ENCODE measurements at places on chromosomes 3 and 15. TPM values are rescaled to one million over a fixed set of nuclear protein-coding genes. Genes with fewer than 3 reads are reported as not detected.

DNA sequence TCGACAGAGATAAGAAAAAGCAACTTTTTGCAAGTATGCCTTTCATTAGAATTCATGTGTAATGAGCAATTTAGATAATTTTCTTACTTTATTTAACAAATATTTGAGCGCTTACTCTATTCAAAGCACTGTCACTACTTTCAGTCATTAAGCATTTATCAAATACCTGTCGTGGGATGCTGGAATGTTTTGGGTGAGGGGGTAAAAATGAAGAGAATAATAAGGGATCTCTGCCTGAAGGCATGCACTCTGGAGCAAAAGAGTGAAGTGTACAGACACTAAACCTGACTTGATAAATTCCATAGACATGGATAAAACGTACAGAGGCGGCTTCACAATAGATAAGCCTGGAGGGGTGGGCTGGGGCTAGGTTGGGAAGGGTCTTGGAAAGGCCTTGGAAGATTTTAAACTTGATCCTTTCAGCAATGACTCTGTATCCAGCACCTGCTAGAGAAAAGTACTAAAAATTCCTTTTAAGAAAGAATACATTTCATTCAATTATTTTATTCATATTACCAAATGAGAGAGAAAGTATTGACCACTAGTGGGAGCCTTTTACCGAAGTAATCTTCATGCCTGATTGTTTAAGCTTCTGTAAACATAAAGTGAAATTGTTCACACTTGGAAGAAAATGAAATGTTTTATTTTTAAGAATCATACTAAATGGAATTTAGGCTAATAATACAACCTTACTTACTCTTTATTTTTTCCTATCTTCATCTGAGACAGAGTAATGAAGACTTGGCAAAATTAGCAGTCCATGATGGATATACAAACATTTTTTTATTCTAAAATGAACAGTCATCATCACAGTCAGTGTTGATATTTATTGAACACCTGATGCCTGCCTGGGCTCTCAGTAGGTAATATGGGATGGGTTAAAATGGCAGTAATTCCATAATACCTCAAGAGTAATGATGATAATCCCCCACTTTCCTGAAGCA lies 113.2 kb downstream of the PPP2R3A start:
- DNase-seq = no peak

GRCh38 chr3:197424266-197424665 lies 125.9 kb upstream of the DLG1 start:
- DNase-seq = no peak

DNA sequence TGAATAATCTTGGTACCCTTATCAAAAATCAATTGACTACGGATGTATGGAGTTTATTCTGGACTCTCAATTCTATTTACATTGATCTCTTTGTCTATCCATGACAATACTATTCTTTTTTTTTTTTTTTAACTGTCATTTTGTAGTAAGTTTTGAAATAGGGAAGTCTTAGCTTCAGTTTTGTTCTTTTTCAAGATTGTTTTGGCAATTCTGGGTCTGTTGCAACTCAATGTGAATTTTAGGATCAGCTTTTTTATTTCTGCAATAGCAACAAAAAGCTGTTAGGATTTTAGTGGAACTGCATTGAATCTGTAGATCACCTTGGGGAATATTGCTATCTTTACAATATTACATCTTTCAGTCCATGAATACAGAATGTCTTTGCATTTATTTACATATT lies 21.4 kb downstream of the BTLA start:
- no peak for DNase-seq

DNA sequence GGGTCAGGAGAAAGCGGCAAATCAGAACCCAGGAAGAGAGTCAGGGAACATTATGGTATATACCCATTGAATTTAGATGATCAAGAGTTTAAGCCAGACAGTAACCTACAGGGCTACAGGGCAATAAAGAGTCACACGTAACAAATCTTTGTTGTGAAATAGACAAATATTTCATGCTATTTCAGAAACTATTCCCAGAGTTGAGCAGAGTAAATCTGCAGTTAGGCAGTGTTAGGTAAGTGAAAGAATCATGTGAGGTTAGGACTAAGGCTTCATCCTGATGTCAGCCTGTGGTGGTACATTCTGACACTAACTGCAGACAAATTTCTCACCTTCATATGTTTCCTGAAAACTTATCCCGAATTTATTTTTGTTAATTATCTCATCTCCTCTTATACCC lies 153.0 kb downstream of the UBE2E2 start:
- DNase-seq = no peak

- DNase-seq = no peak
Measured at GRCh38 chr15:31101262-31102038, at the start of gene TRPM1. Gene TRPM1 (minus strand): TSS chr15:31101725. CDS start chr15:31081355, 20,370 bp downstream.

DNA sequence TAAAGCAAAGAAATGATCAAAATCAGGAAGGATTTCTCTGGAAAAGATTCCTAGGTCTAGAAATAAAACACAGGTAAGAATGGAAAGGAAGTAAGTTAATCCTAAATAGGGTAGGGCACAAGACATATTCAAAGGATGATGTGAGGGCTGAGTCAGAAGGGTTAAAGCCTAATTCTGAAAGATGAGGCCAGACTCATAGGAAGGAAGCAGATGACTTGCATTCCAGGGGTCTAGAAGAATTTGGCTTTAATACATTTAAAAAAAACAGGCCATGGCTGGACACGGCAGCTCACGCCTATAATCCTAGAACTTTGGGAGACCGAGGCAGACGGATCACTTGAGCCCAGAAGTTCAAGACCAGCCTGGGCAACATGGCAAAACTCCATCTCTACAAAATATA lies 3.2 kb downstream of the SSR3 start:
- no peak for DNase-seq

GRCh38 chr3:124812291-124813265 lies 74.6 kb downstream of the ITGB5 start:
- peak; percentile 72 for DNase-seq

DNA sequence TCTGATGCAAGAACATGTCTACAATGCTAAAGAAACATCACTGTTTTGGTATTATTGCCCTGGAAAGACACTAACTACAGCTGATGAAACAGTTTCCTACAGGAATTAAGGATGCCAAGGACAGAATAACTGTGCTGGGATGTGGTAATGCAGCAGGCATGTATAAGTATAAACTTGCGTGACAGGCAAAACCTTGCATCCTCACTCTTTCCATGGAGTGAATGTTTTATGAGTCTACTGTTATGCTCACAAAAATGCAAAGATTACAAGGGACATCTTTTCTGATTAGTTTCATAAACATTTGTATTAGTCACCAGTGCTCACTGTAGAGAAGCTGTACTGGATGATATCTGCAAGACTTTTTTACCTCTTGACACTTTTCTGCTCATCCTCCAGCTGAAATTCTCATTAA lies 143.6 kb downstream of the NAALADL2 start:
- DNase-seq = no peak

GRCh38 chr3:197023241-197023997 lies 6.2 kb downstream of the MELTF start:
- no peak for DNase-seq

- no peak for DNase-seq
Measured at GRCh38 chr15:59131456-59131855, 26.5 kb downstream of the CCNB2 start.

- no peak for DNase-seq
Measured at GRCh38 chr3:123524981-123525380, 59.9 kb downstream of the HACD2 start.

GRCh38 chr3:55790596-55791350 lies 303.7 kb upstream of the WNT5A start:
- DNase-seq = no peak

GRCh38 chr3:15997274-15997943 lies 177.1 kb upstream of the GALNT15 start:
- DNase-seq = no peak

DNA sequence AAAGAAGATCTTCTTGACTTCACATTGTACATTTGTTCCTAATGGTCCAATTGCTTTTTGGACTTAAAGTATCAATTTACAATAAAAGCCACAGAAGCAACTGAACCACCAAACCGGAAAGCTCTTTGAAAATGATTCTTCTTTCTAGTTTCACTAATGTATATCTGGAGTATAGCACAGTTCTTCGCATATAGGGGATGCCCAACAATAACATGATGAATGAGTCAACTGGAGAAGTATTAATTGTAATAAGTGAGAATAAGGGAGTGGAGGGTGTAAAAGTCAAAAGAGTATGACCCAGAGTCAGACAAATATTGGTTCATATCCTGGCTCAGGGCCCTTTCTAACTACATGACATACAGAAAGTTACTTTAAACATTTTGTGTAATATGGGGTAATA lies 425.2 kb downstream of the ZBTB20 start:
- no peak for DNase-seq

GRCh38 chr3:168859574-168859973 lies 763.9 kb upstream of the GOLIM4 start:
- DNase-seq = no peak

DNA sequence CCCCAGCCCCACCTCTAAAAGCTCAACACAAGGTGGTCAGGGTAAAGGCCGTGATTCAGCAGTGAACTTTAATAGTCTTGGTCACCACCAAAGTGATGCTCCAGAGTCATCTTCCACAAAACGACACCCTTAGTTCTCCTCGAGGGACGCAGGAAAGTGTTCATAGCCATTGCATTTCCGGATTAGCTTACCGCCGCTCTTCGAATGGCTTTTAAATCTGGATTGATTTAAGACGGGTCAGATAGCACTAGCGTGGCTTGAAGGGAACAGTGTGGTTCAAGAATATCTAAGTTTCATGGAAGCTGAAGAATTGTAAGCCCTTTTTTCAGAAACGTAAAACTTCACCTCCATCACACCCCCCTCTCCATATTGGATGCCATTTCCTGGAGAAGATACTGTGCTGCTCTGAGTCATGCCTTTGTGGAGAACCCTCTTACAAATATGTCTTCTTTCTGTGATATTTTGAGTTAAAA lies 829 bp downstream of the RNF7 start:
- no peak for DNase-seq

GRCh38 chr15:29103824-29104565 lies 165.6 kb downstream of the NSMCE3 start:
- peak; percentile 85 for DNase-seq

DNA sequence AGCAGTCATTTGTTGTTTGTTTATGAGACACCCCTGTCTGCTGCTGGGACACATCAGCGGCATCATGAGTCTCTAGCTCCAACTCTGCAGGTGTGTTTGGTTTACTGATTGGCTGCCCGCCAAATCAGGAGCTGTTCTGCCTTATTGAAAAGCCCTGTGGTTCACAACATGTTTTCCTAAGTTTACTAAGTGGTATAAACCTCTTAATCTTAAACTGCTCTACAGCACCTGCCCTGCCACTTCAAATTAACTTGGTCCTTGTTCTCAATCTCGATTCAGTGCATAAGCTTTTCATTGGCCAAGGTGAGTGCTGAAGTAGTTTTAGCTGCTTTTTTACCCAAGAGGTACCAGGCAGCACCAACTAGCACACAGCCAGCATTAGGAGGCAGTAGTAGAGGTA lies 77.8 kb upstream of the WDR72 start:
- no peak for DNase-seq

DNA sequence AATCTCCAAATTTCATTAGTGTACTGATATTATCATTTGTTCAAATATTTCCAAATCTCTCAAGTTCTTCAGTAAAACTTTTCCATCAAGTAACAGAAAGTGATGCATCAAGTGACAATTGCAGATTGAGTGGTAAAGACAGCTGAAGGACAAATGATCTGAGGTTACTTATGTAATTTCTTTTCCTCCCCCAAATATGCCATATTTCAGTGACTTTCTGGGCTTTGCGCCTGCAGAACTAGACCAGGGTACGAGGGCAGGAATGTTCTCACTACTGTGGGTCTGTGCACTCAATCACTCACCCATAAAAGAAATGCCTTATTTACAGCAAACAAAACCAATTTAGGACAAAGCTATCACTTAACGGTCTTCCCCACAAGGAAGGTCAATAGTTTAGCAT lies 4.7 kb downstream of the SUCLG2 start:
- no peak for DNase-seq

DNA sequence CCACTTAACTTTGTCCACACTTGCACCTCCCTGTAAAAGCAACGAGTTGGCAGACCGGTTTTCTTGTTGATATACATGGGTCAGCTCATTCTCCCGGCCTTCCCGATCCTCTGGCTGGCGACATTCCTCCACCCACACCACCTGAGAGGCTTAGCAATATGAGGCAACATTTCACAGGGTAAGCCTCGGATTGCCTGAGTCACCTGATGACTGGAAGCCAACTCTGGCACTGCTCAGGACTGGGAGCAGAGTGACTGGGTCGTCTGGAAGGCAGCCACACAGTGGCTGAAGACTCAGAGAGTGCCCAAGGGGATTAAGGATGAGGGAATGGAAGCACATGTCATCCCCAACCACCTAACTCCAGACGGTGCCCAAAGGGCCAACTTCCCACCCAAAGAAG lies 9.8 kb downstream of the HOMER2 start:
- DNase-seq = no peak

DNA sequence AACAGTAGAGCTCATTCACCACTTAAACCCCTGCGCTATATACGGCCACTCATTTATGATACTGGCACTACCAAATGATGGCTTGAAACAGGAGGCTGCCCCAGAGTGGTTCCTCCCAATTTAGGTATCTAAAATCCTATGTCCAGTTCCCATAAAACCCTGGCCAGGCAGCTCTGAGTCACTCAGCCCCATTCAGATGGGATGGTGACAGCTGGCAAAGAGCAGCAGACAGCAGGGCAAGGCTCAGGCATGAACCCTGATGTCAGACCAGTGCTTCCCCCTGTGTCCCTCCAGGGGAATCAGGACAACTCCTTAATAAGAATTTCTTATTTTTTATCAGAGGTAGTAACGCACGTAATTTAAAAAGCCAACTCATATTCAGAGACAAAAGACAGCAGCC lies 77.2 kb upstream of the RNU6-1 start:
- DNase-seq = peak; percentile 55

DNA sequence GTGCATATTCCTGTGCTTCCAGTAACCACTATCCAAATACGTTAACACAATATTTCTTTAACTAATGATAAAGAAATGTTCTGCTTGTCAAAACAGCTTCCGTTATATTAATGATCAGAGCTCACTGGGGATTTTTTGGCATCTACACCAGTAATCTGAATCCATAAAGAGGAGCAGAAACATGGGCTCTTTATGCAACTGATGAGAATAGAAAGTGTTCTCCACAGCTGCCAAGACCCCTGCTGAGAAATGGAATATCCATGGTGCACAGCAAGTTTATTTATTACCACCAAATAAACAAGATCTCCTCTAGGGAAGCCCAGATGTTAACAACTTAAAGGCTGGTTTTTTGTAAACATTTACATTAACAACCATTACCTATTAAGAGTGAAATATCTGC lies 54.5 kb downstream of the ALDH1A2 start:
- DNase-seq = no peak

Gene RETNLB
- not detected for total RNA-seq

Gene ACAD9
- total RNA-seq = 50.4 TPM

Gene SLCO3A1
- total RNA-seq = 52.8 TPM

Gene MME
- 3.9 TPM for total RNA-seq

Gene SOX14
- not detected for total RNA-seq

Gene MRPL47
- total RNA-seq = 47.8 TPM

Gene TRH
- not detected for total RNA-seq

Gene CPN2
- total RNA-seq = 0.40 TPM

Gene GRAMD1C
- 3.4 TPM for total RNA-seq

Gene GALNT15
- 7.0 TPM for total RNA-seq

Gene RPL4
- 1,305 TPM for total RNA-seq
